HCEC 1CT (cell line): ENCODE measurements at places on chromosomes 13 and 19.

- peak; percentile 29 for DNase-seq
Observed at GRCh38 chr19:17847538-17848366, at the start of gene JAK3. TSS of gene JAK3 (minus strand) at chr19:17847982. CDS start at chr19:17844417, 3,565 bp downstream.

DNA sequence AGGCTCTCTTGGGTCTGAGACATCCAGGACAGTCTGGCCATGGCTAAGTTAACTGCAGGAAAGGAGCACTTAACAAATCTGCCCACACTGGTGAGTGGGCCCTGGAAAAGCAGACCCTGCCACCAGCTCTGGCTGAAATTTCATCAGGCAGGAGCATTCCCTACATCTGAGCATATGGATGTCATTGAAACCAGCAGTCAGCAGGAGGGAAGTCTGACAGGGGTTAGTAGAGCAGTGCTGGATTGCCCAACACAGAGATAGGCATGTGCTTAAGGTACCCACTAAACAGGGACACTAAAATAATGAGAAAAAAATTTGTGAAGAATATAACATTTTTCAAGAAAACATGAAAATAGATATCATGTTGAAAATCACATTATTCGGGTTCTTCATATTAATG, 13.6 kb upstream of the ACOD1 start:
- DNase-seq: no peak

- no peak for DNase-seq
Observed at GRCh38 chr13:85298387-85298924, 500.8 kb downstream of the SLITRK6 start.

DNA sequence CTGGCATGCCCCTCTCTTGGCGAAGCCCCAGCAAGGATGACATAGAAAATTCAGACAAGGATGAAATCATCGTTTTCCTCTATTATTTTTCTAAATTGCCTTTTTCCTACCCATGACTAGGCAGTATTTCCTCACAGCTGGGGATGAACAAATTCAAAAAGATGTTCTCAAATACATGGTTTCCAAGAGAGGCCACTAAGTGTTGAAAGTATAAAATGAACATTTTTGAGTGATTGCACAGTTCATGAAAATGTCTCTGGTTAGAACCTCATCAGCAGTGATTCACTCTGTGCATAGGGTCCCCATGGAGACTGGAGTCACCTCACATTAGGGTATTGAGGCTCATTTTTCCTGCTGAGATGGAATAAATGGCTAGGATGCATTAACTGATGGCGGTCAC, 373.7 kb downstream of the DNAJC15 start:
- DNase-seq: peak; percentile 19

- no peak for DNase-seq
Observed at GRCh38 chr19:44050740-44051649, 841 bp upstream of the ZNF223 start.

DNA sequence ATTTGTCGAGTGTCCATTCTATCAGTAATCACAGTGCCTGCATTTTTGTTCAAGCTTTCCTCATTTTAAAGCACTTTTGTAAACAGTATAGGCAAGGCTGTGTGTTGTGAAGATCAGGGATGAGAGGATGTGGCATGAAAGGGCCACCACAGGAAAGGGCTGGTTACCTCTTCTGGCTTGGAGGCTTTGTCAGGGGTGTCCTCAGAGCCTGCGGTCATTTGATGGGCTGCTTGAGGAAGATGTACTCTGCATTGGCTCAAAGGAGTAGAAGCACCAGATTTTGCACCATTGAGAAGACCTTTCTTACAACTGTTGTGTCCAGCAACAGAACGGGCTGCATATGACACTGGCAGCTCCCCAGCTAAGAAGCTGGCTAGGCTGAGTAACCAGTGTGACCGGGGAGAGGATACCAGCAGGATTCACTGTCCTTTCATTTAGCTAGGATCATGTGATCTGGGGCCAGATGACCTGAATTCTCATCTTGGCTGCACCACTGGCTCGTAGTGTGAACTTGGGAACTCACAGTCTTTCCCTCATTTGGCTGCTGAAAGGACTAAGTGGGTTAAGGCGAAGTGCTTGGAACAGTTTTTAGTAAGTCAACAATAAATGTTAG, 380.2 kb downstream of the FGF9 start:
- no peak for DNase-seq

DNA sequence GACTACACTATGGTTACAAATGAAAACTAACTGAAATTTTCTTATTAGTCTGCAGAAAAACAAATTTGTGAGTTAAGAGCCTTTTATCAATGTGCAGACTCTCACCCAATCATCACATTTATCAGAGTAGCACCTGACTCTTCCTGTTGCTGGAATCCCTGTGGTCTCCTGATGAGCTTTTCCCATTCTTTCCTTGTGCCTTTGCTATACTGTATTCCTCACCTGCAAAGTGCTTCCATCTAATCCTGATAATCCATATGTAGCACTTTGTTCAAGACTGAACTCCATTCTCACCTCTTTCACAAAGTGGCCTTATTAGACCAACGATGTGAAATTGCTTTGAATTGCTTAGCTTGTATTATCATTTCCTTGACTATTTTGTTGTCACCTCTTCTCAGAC, 225.3 kb downstream of the LHFPL6 start:
- DNase-seq: no peak

- DNase-seq: no peak
Observed at GRCh38 chr13:44746690-44747089, 170.6 kb upstream of the TSC22D1 start.

DNA sequence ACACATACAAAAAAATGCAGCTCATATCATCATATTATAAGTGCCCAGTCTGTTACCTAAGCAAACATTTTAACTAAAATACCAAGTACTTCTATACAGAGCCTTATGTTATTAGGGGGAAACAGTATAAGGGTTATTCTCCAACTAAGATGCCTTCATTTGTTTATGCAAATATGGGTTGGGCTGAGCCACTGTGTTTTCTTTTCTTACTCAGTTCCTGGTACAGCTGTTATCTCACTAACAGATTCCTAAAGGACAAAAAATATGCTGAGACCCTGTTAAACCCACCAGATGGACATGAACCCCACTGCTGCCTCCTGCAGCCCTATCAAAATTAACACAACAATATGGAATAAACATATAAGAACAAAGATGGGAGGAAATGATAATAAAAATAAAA, 34.5 kb upstream of the SMAD9 start:
- DNase-seq: no peak

DNA sequence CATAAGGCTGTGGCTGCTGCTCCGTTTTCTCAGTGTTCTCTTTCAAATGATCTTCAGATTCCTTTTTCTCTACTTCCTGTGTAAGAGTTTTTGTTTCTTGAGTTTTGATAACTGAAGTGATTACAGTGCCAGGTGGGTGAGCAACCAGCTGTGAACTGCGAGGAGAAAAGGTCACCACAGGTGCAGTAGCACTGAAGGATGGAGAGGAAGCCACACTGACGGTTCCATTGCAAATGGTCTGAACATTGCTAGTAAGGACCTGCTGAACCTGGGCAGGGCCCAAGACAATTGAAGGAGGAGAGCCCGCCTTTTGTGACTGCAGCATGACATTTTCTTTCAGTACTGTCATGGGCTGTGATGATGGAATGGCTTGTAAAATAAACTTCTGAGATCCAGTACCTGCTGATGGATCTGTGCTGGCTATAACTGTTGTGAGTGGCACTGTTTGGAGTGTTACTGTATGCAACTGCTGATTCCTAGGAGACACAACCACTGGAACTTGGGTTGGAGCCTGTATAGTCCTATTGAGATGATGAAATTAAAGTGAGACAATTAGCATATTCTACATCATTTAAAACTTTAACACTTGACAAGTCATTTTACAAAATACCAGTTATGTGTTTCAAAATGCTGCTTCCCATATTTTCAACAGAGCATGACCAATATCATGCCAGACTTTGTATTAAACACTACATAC, 85.5 kb downstream of the ELF1 start:
- DNase-seq: no peak

DNA sequence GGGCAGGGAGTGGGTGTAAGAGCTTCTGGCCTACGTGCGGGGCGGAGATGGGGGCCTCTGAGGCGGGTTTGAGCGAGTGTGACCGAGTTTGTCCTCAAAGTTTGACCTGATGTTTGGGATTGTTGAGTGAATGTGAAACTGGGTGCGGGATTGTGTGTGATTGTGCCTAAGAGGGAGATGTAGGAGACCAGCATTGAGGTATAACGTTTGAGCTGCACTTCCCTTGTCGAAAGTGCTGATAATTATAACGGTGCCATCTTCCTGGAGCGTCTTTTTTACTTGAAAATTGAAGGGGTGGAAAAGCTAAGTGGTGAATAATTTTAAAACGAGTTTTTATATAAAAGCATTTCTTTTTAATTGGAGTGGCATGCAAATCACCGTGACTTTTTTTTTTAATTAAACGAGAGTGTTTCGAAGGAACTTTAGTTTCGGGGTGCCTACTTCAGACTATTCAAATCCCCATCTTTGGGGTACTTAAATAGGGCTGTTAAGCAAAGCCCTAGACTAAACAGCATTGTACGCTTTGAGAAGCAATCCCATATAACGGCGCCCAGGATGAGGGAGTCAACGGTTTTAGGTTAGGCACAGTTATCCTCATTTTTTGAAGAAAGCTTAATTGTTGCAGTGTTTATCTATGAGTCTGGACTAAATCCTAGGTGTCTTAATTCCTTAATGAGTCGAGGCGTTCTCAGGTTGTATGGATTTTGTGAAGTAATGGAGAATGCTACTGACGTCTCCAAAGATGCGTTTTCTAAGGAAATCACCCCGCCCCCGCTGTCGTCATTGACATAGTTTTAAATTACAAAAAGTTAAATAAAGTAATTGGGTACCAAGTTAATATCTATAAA, 594 bp downstream of the ZNF146 start:
- peak; percentile 24 for DNase-seq

- DNase-seq: no peak
Observed at GRCh38 chr19:7266832-7267231, 27.4 kb downstream of the INSR start.

GRCh38 chr19:42563352-42564210, 31.1 kb downstream of the CEACAM8 start:
- peak; percentile 40 for DNase-seq

GRCh38 chr19:16862826-16863415, 25.9 kb upstream of the F2RL3 start:
- DNase-seq: no peak

- DNase-seq: no peak
Observed at GRCh38 chr19:29467824-29468401, 57.9 kb upstream of the VSTM2B start.

DNA sequence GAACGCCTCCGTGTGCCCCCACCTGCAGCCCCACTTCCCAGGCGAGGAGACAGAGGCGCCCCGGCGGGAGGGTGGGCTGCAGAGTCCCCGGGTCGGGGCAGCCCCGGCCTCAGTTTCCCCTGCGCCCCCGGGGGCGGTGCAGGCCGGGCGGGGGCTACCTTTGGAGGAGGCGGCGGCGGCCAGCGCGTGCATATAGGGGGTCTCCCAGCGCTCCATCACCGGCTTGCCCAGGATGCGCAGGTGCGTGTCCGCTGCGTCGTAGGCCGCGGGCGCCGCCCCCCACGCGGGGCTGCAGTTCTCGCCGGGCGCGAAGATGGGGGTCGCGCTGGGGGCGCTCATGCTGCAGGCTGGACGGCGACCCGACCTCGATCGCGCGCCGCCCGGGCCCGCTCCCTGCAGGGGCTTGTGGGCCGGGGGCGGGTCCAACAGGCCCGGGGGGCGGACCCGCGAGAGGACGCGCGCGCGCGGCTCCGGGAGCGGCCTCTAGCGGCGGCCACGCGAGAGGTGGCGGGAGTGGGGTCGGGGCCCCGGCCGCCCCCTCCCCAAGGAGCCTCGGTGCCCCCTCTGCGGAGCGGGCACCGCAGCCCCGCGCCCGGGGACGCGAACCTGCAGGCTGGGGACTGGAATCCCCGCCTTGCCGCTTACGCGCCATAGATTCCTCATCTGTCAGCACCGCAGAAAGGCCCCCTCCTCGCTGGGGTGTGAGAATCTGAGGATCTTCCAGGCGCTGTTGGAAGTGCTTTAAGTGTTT, at the start of gene GAMT:
Gene GAMT, minus strand, starts transcription at position 405 of the 751 bp plus-strand sequence. Its CDS starts 66 bp downstream, at position 339.
- DNase-seq: no peak

- no peak for DNase-seq
Observed at GRCh38 chr13:62702502-62702901, 1286.9 kb upstream of the PCDH20 start.

DNA sequence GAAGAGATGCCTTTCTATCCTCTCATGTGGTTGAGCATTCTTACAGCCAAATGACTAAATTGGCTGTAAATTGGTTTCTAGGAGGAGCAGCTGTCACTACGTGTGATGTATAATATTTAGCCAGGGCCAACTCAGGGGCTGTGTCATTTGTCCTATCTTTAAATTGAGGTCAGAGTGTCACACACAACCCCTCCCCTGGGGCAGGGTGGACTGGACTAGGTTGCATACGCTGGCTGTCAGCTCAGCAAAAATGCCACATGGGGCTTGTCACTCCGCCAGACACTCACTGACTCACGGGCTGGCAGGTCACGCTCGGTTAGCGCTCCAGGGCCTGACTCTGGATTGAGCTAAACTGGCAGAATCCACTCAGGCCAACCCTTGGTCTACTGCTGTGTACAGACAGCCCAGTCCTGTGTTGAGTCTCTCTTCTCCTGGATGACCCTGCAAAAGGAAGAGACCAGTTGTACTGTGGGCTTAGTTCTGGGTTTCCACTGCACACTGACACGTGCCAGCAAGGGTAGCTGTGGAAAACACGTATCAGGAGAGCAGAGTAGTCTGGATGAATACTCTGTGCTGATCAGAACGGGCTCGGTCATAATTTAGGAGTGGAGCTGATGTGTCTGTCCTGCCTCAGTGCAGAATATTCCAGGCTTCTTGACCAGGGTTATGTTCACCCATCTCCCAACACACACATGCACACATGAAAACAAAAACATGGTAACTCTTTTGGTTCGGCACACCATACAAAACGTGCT, 29.1 kb downstream of the SHISA2 start:
- no peak for DNase-seq

GRCh38 chr19:2302319-2303210, 5.4 kb downstream of the LINGO3 start:
- DNase-seq: no peak

DNA sequence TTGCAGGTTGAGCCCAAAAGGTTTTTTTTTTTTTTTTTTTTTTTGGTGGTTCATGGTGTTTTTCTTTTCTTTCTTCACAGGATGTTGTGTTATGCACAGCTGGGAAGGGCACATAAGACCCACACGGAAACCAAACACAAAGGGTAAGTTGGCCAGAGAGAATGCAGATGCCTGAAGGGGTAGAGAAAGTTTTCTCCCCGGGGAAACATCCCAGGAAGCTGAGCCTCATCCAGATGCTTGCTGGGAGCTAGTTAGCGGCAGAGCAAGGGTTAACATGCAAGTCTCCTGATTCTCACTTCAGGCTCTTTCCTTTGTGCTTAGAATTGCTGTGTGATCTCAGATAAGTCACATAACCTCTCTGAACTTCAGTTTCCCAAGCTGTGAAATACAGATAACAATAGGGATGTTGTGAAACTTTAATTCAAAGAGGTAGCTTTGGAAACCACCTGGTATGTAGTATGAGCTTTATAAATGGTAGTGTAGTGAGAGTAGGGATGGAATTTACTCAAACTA, 3.1 kb downstream of the ADGRE1 start:
- DNase-seq: no peak

- no peak for DNase-seq
Observed at GRCh38 chr19:30029721-30030510, 87.9 kb downstream of the URI1 start.
